Breast epithelium (tissue), 4 donors: ENCODE measurements at places on chromosomes 2 and 18. TPM values are rescaled to one million over a fixed set of nuclear protein-coding genes. Genes with fewer than 3 reads are reported as not detected.

DSG4 gene
- not detected for total RNA-seq

DNA sequence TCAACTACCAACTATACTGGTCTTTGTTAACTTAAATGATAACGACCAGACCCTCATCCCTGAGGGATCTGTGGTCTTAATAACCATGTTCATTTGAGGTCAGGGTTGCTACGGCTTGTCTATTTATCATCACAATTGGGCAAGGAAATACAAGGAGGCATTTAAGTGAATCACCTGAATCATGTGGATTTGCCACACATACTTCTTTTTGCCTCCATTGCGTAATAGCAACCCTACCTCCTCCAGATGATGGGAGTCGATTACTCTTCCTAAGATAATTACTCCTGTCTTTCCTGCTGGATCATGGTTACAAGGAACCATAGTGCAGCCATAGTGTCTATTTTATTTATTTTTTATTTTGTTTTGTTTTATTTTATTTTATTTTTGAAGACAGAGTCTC is 42.2 kb downstream of the TAF4B start:
- no peak for DNase-seq

LYG2 gene
- not detected for total RNA-seq

DNA sequence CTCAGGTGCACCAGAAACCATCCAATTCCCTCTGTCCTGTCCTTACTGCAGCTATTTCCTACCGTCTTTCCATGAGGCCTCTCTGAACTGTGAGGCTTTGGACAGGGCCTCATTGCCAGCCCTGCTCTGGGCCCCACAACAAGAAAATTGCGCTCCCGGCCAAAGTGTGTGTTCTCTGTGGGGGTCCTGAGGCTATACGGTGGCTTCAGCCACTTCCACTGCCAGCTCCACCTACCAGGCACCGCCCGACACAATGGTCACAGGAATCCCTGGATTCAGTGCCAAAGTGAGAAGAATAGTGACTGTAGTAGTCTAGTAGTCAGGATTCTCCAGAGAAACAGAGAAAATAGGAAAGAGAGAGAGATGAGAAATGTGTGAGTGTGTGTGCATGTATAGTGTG is 140.2 kb downstream of the IRS1 start:
- DNase-seq = no peak

SLC4A1AP gene
- 27.1 TPM for total RNA-seq

DNA sequence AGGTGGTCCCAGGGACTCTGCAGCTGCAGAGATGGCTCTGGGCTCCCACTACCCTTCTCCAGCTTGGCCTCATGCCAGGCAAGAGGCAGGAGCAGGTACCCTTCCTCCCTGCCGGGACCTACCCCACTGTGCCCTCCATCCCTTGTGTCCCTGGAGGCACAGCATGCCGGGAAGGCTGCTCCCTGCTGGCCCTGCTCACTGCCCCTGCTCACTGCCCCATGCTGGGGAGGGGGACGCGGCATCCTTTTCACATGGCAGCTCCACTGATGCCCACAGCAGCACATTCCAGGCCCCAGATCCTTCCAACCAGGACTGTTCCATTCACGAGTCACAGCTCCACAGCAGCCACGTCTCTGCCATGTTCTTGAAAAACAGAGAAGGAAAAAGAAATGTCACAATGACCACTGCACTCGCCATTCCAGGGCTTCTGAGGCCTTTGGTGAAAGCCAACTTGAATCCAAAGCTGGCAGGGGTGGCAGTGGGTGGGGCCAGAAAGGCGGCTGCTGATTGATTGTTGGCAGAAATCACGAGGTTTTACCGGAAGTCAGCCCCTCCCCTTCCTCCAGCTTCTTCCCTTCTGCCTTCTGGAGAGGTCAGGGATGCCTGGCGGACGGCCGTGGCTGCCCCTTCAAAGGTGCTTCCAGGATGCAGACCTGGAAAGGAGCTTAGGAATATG is 268.0 kb downstream of the CYP26B1 start:
- DNase-seq = no peak

DNA sequence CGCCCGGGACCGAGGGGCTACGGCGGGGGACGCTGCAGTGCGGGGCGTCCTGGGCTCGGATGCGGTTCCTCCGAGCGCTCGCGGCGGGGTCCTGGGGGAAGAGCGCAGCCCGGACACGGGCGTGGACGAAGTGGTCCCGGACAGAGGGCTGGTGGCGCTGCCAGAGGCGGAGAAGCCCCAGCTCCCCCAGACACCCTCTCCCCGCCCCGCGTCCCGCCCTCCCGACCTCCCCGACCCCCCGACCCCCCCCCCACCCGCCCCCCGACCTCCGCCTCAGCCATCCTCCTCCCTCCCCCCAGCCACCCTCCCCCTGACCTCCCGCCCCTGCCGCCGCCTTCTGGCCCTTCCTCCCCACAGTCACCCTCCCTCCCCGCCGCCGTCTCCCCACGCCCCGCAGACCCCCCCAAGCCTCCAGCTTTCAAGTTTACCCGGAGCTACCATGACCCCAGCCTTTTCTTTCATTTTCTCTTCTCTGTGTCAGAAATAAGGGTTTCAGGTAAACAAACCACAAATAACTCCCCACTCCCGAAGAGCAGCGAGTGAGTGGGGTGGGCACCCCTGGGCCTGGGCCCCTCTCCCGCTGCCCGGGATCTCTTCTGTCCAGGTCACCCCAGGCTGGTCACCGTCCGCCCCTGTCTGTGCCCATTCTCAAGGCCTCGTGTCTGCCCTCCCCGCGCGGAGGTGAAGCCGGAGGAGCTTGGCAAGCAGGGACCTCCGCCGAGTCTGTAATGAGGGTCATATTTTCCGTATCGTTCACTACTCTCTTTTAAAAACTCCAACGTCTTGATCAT is 5.1 kb downstream of the NFATC1 start:
- no peak for DNase-seq

- no peak for DNase-seq
Measured at GRCh38 chr2:40700231-40700954, 248.5 kb upstream of the SLC8A1 start.

DNA sequence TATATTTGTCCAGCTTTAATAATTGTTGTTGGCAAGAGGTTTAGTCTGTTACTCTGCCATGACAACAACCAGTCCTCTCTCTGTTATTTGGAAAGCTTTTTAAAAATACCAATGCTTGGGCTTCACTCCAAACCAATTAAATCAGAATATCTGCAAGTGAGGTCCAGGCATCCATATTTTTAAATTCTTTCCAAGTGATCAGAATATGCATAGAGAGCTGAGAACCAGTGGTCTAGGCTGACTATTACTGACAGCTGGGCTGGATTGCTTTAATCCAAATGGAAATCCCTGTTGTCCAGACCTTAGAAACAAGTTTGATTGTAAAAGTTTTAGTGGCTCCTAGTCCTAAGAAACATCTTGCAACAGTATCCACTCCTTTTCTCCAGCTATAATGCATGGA is 1059.7 kb upstream of the ACVR2A start:
- DNase-seq = no peak

DNA sequence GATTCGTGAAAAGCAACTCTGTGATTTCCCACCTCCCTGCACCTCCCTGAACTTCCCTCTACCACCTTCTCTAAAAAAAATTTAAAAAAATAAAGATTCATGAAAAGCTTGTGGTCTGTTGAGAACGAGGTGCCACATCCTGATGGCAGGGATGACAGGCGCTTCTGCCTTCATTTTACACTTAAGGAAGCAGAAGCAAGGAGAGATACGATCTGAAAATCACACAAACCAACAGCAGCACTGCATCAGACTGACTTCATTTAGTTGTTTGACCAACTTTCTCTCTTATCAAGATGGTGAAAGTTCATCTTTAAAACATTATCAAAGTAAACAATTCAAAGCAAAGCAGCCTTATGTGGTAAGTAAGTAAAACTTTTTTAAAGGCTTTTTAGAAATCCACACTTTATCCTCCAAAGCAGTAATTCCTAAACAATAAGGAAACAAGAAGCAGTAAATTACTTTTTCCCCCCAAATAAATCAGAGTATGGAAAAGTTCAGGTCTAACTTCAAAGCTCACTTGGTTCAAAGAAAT is 15.5 kb downstream of the WDFY1 start:
- no peak for DNase-seq

TRIM43 gene
- not detected for total RNA-seq

FAM161A gene
- 4.0 TPM for total RNA-seq

- DNase-seq = no peak
Measured at GRCh38 chr2:209965723-209966122, 36.7 kb upstream of the RPE start.

DNA sequence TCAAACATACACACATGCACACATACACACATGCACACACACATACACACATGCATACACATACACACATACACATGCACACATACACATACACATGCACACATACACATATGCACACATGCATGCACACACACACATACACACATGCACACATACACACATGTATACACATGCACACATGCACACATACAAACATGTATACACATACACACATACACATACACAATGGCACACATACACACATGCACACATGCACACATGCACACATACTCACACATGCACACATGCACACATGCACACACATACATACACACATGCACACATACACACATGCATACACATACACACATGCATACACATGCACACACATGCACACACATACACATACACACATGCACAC is 137.2 kb downstream of the ACKR3 start:
- no peak for DNase-seq

- no peak for DNase-seq
Measured at GRCh38 chr2:16156411-16156810, 216.1 kb downstream of the MYCN start.

GRCh38 chr2:69499966-69500365 is 62.7 kb upstream of the NFU1 start:
- DNase-seq = no peak
